ENCODE measurements at places on chromosomes 2 and 18.

DNA sequence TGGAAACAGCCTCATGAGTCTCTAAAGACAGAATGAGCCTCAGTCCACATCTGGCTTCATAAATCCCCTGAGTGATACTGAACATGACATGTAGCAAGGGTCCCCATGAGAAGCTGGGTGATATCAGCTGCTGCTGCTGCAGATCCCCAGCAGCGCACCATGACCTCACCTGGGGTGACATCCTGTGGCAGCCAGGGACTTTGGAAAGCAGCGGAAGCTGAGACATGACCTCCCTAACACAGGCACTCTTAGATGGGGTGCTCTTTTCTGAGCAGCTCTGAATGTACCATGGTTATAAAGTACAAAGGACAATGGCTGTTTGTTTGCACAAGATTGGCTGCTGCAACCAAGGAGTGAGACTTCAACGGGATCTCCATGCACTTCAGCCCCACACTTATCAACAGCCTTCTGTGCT is 74.7 kb upstream of the TMEM200C start:
- DNase-seq, result no peak

- DNase-seq, result no peak
Measured at GRCh38 chr2:199882667-199883066, 28.4 kb upstream of the C2orf69 start.

GRCh38 chr18:57785751-57786437 is 17.2 kb downstream of the ATP8B1 start:
- no peak for DNase-seq

DNA sequence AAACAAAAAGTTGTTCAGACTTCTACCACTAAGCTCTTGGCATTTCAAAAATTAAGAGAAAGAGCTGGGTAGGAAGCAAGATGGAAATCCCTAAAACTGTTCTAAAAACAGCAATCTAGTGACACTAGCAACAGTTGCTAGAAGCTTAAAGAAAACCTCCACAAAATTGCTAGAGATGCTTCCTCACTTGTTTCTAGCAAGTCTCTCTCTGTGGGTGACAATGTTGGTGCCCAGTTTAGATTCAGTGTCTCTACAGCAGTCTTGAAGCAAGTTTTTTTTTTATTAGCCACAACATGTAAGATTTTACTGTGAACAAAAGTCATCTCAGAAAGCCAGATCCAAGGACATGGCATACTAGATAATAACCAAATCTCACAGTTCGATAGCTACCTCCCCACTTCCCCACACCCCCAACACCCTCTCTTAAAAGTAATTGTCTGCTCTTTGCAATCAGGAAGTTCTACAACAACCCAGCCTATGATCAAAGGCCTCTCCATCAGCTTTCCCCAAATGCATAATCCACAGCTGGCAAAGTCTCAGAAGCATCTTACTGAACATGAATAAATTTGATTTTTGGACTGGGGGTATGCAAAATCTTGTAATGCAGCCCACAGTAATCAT is 70.0 kb downstream of the ANKRD44 start:
- no peak for DNase-seq

GRCh38 chr2:191961556-191961955 is 114.7 kb upstream of the CAVIN2 start:
- no peak for DNase-seq
